ENCODE measurements at places on chromosomes 4 and X.
A peak's percentile ranks its signal among the peaks of the same experiment; 100 is the strongest.

DNA sequence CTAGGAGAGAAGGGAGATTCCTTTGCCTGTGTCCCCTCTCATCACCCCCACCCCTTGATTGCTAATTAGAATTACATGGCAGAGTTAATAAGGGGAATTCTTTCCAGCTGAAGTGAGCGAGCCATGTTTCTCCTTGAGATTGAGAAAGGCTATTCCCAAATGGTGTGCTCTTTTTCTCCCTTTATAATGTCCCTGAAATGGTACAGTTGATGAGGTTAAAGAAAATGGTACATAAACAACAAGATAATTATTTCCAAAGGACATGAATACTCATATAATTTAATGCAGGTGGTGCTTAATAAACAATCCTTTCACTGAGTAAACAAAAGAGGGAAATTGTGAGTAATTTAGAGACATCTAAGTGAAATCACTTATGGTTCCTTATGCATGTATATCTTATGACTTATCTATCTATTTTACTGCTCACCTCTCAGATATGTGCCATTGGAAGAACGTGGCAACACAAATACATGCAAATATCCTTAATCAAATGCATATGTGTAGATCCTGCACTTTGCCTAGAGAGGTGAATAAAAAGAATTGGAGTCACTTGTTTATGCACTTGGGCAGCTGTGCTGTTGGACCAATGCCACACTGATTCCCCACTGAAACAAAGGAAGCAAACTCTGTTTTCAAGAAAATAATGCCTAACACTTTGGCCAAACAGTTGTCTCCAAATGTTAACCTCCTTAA lies 106.6 kb upstream of the WDR44 start:
- DNase-seq = no peak

DNA sequence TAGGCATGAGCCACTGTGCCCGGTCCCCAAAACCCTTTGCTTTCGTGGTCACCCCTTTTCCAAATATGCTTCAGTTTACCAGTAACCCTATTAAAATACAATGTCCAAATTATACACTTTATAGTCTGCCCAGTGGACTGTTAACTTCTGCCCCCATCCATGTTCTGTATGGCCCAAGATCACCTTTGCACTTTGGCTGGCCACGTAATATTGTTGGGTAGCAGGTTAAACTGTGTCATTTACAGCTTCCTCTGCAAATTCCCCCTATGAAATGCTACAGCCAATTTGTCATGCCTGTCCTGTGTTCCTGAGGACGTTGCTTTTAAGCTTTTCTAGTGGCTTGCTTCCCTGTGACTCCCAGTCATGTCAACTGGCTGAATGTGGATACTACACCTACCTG lies 101.1 kb upstream of the IL13RA1 start:
- DNase-seq = no peak

DNA sequence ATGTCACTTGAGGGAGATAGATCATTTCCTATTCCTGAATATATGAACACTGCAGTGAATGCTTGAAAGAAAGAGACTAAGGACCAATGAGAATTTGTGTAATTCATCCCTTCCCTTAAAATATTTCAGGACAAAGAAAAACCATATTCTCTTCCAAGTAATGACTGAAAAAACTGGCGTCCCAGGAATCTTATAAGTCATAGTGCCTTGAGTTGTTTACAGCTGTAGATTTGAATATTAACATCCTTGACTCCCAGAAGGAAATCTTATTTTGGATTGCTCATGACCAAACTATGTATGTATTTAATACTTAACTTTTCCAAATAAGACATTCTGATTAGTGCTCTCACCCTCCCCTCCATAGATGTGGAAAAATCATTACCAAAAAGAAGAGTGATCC lies 55.5 kb downstream of the CLDN22 start:
- DNase-seq = no peak

GRCh38 chrX:64885850-64886249 lies 90.4 kb downstream of the ZC4H2 start:
- DNase-seq = no peak

GRCh38 chrX:49053223-49054072 lies 5.4 kb upstream of the CCDC120 start:
- peak; percentile 59 for DNase-seq

GRCh38 chrX:10121787-10122186 lies 35.0 kb upstream of the CLCN4 start:
- no peak for DNase-seq

DNA sequence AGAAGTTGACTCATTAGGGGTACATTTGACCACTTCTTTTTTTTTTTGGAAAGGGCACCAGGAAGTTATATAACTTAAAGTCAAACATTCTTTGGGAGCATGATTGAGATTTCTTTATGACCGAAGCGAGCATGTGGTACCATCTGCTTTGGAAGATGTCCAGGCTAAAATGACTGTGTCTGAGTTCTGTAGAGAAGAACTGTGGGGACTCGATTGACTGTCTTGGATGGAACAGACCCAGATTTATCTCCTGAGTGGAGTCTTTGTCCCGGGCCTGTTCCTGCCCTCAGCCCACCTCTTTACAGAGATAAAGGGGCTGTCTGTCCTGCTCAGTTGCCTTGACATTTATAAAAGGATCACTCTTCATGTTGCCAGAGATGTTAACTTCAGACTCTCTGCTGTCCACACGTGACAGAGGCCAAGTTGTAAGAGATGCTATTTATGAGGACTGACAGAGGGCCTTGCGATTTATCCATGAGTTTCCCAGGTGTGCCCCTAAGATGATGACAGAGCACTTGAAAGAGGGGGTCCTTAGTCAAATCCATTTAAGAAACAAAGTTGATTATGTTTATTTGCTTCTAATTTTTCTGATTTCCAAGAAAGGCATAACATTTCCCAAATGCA lies 16.8 kb downstream of the SMIM20 start:
- DNase-seq = no peak

DNA sequence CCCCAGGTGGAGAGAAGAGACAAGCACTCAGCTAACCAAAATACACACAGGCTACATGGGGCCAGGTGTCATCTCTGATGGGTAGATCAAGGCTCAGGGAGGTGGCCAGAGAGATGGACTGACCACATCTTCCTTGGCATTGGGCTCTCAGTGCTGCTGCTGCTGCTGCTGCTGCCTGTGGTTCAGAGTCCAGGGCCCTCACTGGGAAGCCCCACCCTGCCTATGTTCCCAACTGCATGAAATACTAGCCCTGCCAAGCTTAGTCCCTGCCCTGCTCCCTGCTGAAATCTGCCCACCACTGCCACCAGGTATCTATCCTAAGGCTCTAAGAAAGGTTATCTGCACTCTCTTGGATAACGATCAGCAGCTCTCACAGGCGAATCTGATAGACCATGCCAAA lies 118.7 kb downstream of the EFHC2 start:
- no peak for DNase-seq

DNA sequence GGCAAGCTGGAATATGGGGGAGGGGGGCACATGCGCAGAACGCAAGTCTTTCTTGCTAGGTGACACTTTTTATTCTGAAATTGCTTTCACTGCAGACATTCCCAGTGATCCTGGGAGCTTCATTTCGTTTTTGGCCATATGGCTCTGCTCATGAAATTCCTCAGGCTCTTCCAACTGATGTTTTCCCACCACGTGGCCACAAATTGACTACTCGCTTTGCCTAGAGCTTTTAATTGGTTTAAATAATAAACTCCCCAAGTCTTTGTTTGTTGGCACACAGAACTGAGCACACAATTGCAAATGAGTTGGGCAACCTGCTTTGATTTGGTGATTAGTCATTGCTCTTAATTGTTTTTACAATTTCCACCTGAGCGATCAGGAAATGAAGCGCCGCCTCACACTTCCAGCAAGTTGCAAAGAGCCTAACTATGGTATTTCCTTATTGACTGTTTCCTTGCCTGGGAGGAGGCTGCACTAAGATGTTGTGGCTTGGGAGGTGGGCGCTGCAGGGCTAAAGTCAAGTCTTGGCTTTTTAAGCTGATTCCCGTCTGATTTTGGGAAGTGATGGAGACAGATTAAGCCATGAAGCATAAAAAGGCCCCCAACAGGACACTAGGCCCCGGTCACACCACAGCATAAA lies 282.5 kb downstream of the ZIC3 start:
- DNase-seq = no peak

DNA sequence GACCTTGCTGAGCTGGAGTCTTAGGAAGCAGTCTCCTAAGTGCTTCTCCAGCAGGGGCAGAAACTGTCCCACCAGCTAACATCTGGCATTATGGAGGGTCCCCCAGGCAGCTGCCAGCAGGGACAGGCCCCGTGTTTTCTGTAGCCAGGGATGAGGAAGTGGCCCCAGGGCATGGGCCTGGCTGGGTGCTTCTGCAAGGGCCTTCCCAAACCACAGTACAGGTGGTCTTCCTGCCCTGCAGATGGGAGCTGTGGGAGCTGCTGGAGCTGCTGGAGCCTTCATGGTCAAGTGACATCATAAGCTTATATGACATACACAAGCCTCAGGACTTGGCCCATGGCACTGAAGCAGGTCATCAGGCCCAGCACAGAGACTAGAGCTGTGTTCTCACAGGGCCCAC lies 5.0 kb upstream of the MSANTD1 start:
- no peak for DNase-seq

Data from lung microvascular endothelial cell (primary cell).